ENCODE measurements at places on chromosomes 1 and 21. TPM values are rescaled to one million over a fixed set of nuclear protein-coding genes. Genes with fewer than 3 reads are reported as not detected.
A peak's percentile ranks its signal among the peaks of the same experiment; 100 is the strongest.

Gene RNU1-4
- under 0.01 TPM for total RNA-seq

Gene HSPB7
- total RNA-seq, result not detected

- DNase-seq, result peak; percentile 65
These were observed 16.3 kb downstream of the IER5 start for GRCh38 chr1:181104790-181105133.

Gene DNALI1
- not detected for total RNA-seq

Gene GPR52
- total RNA-seq, result 2.5 TPM

DNA sequence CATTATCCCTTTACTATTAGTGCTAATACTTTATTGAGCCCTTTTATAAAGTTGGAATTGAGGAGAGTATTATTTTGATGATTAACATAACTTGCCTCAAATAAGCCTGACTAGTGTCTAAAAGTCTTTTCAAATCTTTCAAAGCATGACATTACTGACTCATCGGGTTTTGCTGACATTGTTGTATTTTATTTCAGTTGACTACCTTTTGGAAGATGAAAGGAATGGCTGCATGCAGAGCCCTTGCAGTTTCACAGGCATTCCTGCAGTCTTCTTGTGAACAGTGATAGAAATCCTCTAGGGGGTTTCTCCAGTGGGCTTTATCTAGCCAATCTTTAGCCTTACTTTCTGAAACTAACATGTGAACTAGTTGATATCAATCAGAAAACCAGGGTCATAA, 43.0 kb upstream of the TMEM61 start:
- DNase-seq, result no peak

Gene FAM229A
- total RNA-seq, result 3.1 TPM

Gene C1orf56
- total RNA-seq, result 4.6 TPM

Gene TNFRSF8
- total RNA-seq, result not detected

DNA sequence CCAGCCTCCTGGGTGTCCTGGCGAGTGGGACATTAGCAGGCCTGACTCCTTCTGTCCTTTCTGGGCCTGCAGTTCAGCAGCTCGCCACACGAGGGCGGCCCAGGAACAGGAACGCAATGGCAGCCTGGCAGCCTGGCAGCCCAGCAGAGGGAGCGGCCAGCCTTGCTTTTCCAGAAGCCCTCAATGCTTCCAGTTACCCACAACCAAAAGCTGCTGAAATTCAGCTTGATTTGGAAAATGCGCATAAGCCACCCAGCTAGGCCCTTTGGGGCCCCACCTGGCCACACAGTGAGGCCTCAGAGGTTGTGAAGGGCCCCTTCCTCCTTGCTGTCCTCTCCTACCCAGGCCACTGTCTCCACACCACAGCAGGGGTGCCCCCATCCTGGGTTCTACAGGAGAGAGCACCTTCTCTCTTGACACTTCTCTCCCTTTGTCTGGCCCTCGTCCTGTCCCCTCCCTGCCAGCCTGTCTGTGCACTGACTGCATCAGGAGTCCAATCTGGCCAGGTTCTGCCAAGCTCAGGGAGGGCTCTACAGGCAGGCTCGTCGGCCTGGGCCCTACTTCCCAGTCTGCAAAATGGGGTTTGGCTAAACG, 103.4 kb upstream of the VAMP3 start:
- peak; percentile 92 for DNase-seq
